ENCODE measurements at places on chromosomes 13 and 19. TPM values are rescaled to one million over a fixed set of nuclear protein-coding genes. Genes with fewer than 3 reads are reported as not detected.

IL4I1 gene
- 0.61 TPM for total RNA-seq

CD320 gene
- total RNA-seq, result 81.0 TPM

KLK12 gene
- not detected for total RNA-seq

TUBB4A gene
- 3.8 TPM for total RNA-seq

PCDH20 gene
- total RNA-seq, result not detected

KLK14 gene
- total RNA-seq, result not detected

FOXA3 gene
- 19.0 TPM for total RNA-seq

ATP1A3 gene
- total RNA-seq, result 0.54 TPM

GSX1 gene
- total RNA-seq, result not detected

MAP4K1 gene
- 1.7 TPM for total RNA-seq

MEIOSIN gene
- total RNA-seq, result not detected

STOML3 gene
- 0.16 TPM for total RNA-seq

CACNG6 gene
- total RNA-seq, result 1.6 TPM

FCGBP gene
- total RNA-seq, result 0.26 TPM

SLC7A9 gene
- 3.3 TPM for total RNA-seq

ANKRD24 gene
- 0.16 TPM for total RNA-seq

CAPN12 gene
- total RNA-seq, result 8.8 TPM

BLVRB gene
- 101 TPM for total RNA-seq

All from Caco-2 (cell line).